Mesenteric fat pad (tissue), 1 donor: ENCODE measurements at places on chromosomes 6 and 20. TPM values are rescaled to one million over a fixed set of nuclear protein-coding genes. Genes with fewer than 3 reads are reported as not detected.

The FAM209B gene
- total RNA-seq = 0.51 TPM

The CLDN20 gene
- total RNA-seq = not detected

The ERVFRD-1 gene
- 0.13 TPM for total RNA-seq

- no peak for DNase-seq
These were observed 115.2 kb downstream of the CEBPB start for GRCh38 chr20:50305636-50306477.

GRCh38 chr20:16563066-16563806 lies 10.0 kb downstream of the KIF16B start:
- no peak for DNase-seq

GRCh38 chr6:166488076-166488685 lies 98.3 kb downstream of the RAMACL start:
- no peak for DNase-seq

DNA sequence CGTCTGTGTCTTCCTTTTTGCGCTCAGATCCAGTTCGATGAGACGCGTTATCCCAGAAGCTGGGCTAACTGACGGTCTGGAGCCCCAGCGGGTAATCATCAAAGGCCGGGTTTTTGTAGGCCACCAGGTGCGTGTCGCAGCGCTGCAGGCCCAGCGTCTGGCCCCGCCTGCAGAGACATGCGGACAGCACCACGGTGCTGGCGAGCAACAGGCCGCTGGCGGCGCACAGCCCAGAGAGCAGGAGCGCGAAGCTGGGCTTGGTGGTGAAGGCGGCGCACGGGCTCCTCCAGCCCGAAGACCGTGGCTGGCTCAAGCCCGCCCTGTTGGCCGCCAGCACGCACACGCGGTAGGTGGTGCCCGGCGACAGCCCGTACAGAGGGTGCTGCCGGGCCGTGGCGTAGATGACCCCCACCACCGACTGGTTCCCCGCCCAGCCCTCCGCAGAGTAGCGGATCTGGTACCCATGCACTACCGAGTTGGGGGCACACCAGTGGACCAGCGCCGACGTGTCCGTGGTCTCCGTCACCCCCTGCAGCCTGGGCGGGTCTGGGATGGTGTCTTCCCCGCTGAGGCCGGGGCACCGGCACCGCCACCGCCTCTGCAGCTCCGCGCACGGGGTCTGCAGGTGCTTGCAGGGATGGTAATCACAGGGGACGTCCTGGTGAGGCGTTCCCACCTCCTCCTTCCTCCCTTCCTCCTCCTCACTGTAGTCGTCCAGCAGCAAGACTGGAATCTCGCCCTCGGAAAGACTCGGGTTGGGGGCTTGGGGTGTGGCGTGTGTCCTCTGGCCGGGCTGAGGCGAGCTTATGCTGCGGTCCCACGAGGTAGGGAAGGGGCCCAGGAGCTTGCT lies 12.7 kb downstream of the LRRN4 start:
- DNase-seq = no peak

- DNase-seq = no peak
These were observed 32.0 kb downstream of the ATXN1 start for GRCh38 chr6:16729183-16729691.

DNA sequence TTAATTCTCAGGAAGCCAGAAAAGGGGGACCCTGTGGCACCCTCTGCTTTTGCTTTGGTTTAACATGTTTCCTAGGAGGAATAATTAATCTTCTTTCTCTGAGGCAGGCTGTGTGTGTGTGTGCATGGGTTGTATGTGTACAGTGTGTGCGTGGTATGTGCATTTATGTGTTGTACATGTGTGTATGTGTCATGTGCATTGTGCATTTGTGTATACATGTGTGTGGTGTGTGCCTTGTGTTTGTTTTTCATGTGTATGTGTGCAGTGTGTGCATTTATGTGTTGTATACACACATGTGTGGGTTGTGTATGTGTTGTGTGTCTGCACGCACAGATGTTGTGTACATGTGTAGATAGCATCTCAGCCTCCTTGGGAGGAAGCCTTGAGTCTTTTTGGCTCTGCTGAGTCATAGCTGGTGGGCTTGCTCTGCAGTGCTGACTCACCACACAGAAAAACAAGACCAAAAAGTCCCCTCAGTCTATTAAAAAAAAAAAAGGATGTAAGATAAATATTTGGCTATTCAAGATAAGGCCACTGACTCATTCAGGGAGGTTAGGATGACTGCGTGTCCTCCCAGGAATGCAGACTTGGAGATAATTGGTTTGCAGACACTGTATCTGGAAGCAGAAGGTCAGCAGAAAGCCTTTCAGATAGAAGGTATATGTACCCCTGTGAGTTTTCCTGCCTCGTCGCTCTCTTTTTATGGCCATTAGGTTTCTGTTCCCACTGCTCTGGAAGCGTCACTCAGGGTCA lies 58.6 kb downstream of the SYNJ2 start:
- DNase-seq = no peak

DNA sequence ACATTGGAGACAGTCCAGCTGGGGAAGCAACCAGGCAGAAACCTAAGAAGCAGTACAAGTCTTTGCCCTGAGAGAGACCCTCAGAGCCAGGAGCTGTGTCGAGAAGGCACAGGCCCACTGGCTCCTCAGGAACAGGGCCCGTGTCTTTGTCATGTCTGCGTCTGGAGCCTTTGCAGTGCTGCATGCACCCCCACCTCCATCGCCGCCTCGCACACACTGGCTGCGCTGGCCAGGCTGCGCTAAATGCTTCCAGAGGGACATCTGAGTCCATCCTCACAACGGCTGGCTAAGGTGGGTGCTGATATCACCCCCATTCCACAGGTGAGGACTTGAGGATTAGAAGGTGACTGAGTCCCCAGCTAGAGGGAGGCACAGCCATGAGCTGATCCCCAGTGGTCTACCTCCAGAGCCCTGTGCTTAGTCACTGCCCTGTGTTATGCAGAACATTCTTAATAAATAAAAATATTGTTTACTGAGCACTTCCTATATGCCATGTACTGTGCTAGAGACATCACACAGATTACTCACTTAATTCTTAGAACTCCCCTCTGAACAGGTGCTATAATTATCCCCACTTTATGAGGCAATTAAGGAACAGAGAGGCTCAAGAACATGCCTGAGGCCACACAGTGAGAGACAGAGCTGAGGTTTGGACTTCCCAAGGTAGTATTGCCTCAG lies 27.6 kb downstream of the GABRR2 start:
- DNase-seq = peak; percentile 69

GRCh38 chr6:144955859-144956258 lies 670.7 kb downstream of the UTRN start:
- no peak for DNase-seq

- DNase-seq = no peak
These were observed 55.1 kb downstream of the KIF16B start for GRCh38 chr20:16517946-16518783.

DNA sequence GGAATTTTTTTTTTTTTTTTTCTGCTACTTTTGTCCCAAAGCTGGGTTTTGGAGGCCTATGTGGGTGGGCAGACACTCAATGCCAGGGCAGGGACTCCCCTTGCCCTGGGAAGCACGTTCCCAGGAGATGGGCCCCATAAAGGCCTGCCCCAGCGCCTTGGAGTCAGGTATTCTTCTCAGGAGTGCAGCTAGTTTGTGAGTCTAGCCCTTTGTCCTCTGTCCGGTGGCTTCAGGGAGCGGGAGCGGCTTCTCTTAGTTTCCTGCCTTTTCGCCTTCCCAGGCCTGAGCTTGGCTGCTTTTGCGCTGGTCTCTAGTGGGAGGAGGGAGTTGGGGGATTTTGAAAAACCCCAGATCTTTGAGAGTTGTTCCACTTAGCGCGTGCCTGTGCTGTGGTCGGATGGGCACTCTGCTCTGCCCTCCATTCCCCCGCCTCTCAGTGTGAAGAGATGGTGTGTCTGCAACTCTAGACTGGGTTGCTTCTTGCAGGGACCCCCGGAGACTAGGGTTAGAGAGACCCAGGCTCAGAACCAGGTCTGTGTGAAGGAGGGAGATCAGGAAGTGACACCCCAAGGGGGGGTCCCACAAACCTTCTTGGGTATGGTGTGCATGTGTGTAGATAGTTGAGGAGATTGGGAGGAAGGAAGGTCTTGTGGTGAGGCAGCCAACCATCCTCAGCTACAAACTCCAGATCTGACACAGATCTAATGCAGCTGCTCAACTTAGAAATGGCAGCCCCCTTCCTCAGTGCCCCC lies 1.3 kb downstream of the PLCG1 start:
- peak; percentile 77 for DNase-seq

GRCh38 chr6:32816746-32817204 lies at the start of gene HLA-DOB:
TSS of gene HLA-DOB (minus strand) at chr6:32817002. CDS start at chr6:32816951, 51 bp downstream.
- DNase-seq = no peak

GRCh38 chr6:33744895-33745546 lies 1.7 kb downstream of the IP6K3 start:
- DNase-seq = no peak

GRCh38 chr6:80376411-80376810 lies 269.9 kb downstream of the BCKDHB start:
- no peak for DNase-seq

- DNase-seq = no peak
These were observed 62.5 kb downstream of the PYGB start for GRCh38 chr20:25310268-25310920.
